ENCODE measurements at places on chromosomes 2 and 18.

DNA sequence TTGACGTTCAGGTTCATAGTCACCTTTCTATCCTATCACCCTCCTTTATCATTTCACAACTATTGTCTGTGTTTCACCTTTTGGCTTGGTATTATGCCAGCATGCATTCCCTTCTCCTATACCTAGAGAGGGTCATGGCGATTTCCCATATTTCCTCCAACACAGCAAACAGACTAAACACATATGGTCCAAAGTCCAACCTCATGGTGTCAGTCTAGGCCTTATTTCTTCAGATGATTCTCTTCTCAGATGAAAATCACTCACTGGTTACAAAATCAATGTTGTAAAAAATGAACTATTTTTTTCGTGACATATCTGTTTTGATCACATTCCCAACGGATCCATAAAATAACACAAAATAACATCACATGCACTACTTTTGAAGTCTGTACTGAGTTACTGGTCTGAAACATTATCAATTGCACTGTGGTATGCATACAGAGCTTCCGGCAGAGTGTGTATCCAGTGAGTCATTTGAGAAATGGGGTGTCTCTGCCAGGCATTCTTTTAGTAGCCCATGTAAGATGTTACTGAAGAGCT lies 204.8 kb upstream of the GALNT5 start:
- DNase-seq = no peak

DNA sequence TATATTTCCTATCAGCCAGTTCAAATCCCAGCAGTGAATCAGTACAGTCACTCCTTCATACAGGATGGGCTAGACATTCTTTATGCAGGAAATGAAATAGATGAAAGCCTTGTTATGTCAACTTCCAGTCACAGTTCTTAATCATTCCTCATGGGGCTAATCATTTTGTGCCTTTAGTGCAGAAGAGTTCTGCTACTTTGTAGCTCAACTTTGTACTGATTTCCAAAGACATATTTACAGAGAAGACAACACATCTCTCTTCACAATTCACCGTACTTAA lies 593.9 kb upstream of the NETO1 start:
- no peak for DNase-seq

DNA sequence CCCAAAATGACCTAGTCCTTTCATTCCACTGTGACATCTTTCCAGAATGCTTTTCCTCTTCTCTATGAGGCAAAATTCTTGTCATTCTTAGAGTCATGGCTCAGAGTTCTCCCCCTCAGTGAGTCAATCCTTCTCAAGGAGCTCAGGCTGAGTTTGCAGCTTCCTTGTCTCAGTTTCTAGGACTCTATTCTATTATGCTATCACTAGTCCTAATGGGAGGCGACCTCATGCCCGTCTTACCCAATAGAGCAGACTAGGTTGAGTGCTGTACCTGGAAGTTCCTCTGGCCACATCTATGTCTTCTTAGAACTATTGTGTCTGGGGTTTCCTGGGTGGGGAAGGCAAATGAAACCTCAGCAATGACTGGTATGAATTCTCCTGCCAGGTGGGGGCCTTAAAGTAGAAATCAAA lies 51.5 kb downstream of the HAUS1 start:
- DNase-seq = no peak

- DNase-seq = no peak
Measured at GRCh38 chr2:99472600-99472960, 17.2 kb downstream of the REV1 start.

GRCh38 chr2:46333912-46334311 lies 36.7 kb downstream of the EPAS1 start:
- no peak for DNase-seq

DNA sequence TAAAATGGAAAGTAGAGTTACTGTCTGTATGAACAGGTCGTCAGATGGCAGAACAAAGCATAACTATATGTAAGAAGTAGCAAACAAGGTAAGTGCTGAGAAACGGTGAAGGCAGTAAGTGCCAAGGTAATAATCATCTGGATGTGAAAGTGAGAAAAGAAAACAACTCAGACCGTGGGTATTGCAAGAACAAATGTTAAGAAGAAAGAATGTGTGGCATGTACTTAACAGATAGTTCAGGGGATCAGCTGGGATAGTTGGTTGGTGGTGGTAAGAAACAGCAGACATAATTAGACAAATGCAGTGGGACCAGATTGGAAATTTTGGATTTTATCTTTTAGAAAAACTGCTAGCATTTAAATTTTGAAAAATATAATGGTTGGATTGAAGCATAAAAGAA lies 375.8 kb upstream of the NXPH2 start:
- DNase-seq = no peak

GRCh38 chr18:13232086-13232917 lies 13.7 kb downstream of the LDLRAD4 start:
- no peak for DNase-seq

- no peak for DNase-seq
Measured at GRCh38 chr2:167924556-167924955, 322.8 kb downstream of the STK39 start.

GRCh38 chr2:45862843-45863242 lies 211.4 kb downstream of the PRKCE start:
- no peak for DNase-seq

- DNase-seq = no peak
Measured at GRCh38 chr2:83103613-83104012, 1355.5 kb downstream of the SUCLG1 start.

- DNase-seq = no peak
Measured at GRCh38 chr2:85901155-85901554, 12.4 kb upstream of the ST3GAL5 start.

GRCh38 chr2:236366397-236366796 lies 102.2 kb upstream of the ASB18 start:
- no peak for DNase-seq

- DNase-seq = no peak
Measured at GRCh38 chr2:34317797-34318196, 718.7 kb upstream of the FAM98A start.

- no peak for DNase-seq
Measured at GRCh38 chr2:67204349-67204748, 192.8 kb upstream of the ETAA1 start.

DNA sequence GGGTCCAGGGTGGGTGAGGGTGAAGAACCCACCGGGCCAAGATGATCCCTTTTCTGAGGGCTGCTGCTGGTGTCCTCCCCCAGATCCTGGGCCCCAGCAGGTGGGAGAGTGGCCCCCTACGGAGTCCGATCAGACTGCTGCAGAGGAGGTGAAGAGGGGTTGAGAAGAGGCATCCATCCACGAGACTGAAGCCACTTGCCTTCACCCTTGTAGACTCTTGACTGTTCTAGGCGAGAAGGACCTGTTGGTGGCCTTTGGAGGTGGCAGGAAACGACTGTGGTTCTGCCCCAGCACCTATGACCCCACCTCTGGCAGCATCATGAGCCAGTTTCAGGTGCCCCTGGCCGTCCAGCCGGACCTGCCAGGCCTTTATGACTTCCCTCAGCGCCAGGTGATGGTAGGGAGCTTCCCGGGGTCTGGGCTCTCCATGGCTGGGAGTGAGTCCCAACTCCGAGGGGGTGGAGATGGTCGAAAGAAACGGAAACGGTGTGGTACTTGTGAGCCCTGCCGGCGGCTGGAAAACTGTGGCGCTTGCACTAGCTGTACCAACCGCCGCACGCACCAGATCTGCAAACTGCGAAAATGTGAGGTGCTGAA lies 1.5 kb downstream of the TET3 start:
- DNase-seq = no peak

DNA sequence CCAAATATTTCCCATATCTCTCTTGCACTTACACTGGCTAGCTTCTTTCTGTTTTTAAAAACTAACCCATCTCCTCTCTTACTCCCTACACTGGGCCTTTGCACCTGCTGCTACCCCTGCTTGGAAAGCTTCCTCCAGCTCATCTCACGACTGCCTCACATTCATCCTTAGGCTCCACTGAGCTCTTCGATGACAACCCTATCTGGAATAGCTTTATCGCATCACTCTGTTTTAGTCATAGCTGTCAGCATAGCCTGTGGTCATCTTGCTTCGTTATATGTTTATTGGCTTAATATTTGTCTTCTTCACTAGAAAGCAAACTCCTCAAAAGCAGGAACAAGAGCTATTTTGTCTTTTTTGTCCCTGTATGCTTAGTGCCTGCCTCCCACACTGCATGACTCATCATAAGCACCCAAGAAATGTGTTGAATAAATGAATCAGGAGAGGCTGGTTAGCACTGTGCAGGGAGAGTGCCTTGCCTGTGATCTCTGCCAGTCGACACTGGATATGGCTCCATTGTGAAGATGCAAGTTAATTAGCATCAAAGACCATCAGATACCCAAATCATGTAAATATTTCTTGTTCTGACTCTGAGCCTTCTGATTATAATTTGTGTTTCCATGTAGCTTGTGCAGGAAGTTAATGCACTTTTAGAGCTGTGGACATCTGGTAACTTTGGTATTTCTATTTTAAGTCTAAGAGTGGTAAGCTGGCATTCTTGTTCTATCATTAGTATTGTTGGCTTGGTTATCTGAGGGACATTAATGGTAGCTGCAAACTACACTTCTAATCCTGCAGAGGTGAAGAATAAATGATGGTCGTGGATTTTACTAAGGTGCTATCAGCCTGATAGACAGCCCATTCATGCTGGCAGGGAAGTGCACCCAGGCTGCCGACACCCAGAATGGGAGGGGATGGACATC lies 10.3 kb upstream of the DYTN start:
- no peak for DNase-seq

DNA sequence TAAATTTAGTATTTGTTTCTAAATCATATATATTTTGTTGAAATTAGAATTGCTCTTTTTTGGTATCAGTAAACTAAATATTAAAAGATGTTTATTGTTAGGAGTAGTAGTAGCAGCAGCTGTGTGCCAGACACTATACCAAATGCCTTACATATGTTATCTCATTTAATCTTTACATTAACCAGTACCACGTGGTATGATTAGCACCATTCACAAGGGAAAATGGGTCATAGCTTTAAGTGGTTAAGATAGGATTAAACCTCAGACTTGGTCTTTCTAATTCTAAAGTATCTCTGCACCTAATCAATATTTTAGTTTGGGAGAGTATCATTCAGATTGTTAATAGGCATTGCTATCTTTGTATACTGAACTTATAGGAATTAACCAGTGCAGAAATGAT lies 29.0 kb downstream of the PSMD14 start:
- no peak for DNase-seq

GRCh38 chr2:98515250-98515991 lies 70.8 kb downstream of the INPP4A start:
- peak; percentile 73 for DNase-seq

DNA sequence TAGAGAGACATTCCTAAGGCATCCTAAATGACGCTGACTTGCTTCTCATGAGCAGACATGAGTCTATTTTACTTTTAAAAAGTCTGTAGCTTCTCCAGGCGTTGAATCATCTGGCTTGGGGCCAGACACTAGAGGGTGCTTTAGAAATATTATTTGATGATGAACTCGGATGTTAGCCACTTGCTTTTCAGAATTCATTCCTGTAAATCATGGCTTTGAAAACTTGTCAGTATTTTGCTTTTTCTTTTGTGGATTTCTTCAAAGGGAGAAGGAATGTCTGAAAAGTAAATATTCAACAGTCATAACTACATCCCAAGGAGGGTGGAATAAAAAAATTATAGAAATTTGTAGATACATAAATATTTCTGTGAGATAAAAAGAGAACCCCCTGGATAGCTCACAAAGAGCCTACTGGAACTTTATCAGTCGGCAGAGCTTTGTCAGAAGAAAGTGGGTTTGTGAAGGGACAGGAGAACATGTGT lies 370.8 kb downstream of the OSR1 start:
- no peak for DNase-seq

DNA sequence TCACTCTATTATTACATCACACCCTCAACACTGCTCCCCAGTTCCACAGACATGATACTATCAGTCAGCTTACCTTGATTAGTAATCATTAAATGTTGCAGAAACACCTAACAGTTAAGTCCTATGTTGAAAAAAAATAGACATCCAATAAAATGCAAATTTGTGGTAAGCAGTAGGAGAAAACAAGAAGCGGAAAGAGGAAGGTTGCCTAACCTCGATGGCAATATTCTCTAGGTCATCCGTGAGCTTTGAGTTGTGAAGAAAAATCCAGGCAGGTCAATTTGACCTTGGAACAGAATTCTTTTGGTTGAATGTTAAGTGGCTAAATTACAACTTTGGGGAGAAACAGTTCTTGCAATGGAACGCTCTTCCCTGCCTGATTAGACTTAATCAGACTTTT lies 264.4 kb downstream of the AFF3 start:
- peak; percentile 45 for DNase-seq

DNA sequence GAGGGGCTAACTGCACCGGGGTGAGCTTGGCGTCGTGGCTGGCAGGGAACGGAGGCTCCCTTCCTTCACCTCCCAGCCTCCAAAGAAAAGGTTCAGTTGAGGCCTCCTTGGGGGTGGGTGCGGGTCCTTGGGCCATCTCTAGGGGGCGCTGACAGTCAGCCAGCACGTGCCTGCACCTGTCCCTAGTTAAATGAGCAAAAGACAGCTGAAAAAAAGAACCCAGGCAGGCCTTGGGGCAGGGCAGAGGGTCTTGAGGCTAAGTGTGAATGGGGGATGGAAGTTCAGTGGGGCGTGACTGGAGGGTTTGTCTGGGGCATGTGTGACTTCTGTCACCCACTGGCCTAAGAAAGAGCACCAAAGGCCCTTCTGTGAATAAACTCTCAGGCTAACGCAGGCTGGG lies 56.4 kb downstream of the ZFP36L2 start:
- no peak for DNase-seq

DNA sequence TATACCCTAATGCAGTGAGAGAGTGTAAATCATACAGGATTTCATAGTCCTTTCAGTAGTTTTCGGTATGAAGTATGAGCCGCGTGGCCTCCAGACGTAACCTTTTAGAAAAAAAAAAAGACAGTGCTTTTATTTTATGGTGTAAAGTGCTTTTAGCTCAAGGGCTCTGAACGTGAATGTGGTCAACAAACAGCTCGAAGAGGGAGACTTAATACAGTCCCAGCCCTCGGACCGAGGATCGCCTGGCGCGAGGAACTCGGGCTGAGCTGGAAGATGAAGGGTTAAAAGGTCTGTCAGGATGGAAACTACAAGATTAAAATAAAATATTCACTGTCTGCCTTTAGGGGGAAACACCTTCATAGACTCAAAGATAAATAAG lies 4.0 kb upstream of the BCL11A start:
- no peak for DNase-seq

- DNase-seq = no peak
Measured at GRCh38 chr2:136052369-136053362, 65.3 kb downstream of the CXCR4 start.

GRCh38 chr18:40877096-40877495 lies 1077.9 kb upstream of the PIK3C3 start:
- DNase-seq = no peak

GRCh38 chr18:48992791-48993555 lies 42.2 kb upstream of the SMAD7 start:
- DNase-seq = peak; percentile 97

DNA sequence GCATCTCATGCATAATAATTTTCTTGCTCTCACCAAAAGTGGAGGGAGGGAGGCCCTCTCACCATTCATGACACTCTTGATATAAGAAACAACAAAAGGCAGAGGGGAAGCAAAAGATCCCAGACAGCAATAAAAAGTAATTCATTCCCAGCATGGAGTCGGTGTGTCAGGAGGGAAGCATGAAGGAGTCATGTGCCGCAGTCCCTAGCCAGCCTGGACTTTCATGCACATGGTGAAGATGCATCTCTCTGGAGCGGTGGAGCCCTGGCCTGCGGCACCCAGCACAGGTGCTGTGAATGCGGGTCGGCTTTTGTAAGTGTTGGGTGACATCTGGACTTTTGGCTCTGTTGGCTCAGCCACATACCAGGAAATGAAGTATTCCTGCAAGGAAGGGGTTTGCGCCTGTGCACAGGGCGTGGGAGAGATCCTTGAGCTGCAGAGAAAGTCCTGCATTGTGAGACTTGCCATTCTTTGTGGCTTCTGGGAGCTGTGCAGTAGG lies 119.4 kb downstream of the COPS8 start:
- DNase-seq = no peak

Measured in CD14-positive monocyte (primary cell).